IPS DF 6.9 (cell line): ENCODE measurements at places on chromosomes 6 and 20.

DNA sequence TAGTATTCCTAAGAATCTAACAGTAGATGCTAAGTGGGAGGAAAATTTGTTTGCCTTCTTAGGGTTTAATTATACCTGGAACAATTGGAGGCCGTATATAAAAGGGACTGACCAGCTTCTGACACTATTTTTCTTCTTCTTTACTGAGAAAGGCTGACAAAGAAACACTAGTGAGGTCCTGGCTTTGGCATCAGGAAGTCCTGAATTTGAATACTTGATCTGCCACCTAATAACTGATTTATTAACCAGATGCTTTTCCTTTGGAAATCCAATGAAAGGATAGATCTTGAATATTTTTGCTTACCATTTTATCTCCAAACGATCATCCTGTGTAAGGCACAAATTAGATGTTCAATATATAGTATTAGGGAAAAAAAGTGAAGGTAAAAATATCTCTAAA is 382.5 kb downstream of the CENPW start:
- H3K36me3 ChIP-seq: no peaks in the 10 kb centered on the region
- no peak for DNase-seq
- H3K4me1 ChIP-seq: no peaks in the 10 kb centered on the region

GRCh38 chr6:64679416-64679815 is 1027.6 kb downstream of the EYS start:
- H3K4me3 ChIP-seq: no peak overlapping the region
- H3K4me1 ChIP-seq: no peaks in the 10 kb centered on the region
- no peaks in the 10 kb centered on the region for H3K27me3 ChIP-seq
- DNase-seq: no peak

- peak overlapping the region; percentile 14; the same call in 1 of the 2 replicates for H3K4me3 ChIP-seq
- no peak for DNase-seq
- no peak overlapping the region for H3K27ac ChIP-seq
- H3K4me1 ChIP-seq: peaks cover 4% of the 10 kb centered on the region
- H3K36me3 ChIP-seq: no peaks in the 10 kb centered on the region
These were observed 227.7 kb upstream of the RNF24 start for GRCh38 chr20:4243071-4243470.

- no peak overlapping the region for H3K4me3 ChIP-seq
- DNase-seq: no peak
- H3K27me3 ChIP-seq: no peaks in the 10 kb centered on the region
- no peaks in the 10 kb centered on the region for H3K4me1 ChIP-seq
These were observed 815.8 kb downstream of the MAFB start for GRCh38 chr20:39873286-39873685.

DNA sequence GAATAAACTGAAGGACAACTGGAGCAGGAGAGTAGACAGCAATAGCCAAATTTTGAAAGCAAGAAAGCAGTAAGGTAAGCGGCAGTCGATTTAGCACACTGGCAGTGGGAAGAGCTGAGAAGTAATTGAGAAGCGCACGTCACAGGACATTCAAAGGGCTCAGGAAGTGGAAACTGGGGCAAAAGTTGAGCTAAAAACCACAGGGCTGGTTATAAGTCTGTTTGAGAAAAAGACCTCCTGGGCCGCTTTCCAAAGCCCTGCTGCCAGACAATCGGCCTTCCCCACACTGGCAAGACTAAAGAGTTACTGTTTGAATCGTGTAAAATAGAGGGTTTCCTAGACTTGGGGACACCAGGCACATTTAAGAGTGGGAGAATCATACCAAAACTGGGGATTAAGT is 161.4 kb downstream of the DNAH8 start:
- no peaks in the 10 kb centered on the region for H3K36me3 ChIP-seq
- no peaks in the 10 kb centered on the region; the same call in 1 of the 2 replicates for H3K4me1 ChIP-seq
- no peaks in the 10 kb centered on the region for H3K27me3 ChIP-seq
- H3K27ac ChIP-seq: no peak overlapping the region
- H3K4me3 ChIP-seq: no peak overlapping the region

DNA sequence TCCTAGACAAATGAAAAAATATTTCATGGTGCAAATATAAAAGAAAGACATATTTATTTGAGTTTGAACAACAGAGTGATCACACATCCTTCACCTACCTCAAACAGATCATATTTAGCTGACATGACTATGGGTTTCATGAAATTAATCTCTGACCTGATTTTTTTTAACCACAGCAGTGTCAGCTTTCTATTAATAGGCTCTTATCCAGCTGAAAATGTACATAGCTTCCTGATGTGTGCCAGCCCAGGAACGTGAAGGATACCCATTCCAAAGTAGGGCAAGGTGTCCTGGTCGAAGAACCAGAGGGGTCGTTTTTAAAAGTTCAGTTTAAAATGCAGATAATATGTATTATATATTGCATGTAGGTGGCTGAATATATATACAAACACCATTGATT is 19.8 kb downstream of the TRDN start:
- no peak overlapping the region for H3K4me3 ChIP-seq
- DNase-seq: no peak

DNA sequence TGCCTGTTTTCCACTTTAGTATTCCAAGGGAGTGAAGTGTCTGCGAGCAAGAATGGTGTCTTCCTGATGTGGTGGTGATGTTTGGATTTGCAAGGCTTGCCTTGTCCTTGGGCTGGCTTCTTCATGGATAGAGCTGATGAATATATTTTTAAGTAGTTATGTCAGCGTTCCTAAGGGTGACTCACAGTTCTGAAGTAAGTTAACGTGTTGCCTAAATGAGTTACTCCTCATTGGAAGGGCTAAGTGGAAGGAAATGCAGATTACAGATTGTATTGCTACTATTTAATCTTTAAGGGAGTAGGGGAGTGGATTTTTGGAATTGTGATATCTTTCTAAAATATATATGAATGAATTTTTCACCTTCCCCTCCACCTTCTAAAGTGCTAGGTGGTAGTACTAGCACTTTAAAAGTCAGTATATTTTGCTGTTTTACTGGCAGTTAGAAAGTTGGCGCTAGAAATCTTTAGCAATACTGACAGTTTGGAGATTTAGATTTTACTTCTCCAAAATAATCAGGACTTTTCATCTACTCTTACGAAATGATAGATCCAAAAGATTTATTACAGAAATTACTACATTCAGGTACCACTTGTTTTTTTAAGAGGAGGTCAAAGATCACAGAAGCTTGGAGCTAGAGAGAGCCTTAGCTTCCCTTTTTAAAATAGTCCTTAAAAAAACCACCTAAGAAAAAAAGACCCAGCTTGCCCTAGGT is 197.4 kb downstream of the JARID2 start:
- H3K27ac ChIP-seq: no peak overlapping the region
- no peak for DNase-seq
- H3K36me3 ChIP-seq: no peaks in the 10 kb centered on the region
- H3K4me1 ChIP-seq: peaks cover 19% of the 10 kb centered on the region
- no peaks in the 10 kb centered on the region for H3K27me3 ChIP-seq

DNA sequence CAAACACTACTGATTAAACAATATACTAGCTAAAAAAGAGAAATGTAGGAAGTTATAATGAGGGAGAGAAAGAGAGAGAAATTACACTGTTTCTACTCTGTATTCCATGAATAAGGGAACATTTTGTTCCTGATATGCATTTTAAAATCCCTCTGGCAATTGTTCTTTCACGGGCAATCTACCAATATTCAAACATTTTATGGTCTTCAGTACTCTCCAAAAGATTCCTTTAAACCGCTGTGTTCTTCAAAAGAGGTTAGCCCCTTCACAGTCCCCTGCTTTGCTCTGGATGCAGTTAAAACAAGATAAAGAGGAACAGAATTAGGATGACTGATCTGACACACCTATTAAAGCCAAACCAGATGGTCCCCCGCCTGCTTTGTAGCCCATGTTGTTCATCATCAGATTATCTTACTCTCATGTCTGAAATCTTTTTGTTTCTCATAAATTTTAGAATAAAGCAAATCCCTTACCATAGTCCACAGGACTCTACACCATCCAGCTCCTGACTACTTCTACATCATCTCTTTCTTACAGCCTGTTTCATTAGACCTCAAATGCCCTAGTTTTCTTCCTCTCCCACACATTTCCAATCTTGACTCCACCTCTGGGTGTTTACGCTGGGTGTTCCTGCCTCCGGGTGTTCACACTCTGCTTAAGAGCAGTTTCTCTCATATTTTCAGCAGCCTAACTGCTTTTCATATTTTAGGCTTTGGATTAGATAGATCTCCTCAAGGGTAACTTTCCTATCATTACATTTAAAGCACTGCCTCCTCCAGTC is 399.7 kb downstream of the COL12A1 start:
- H3K27me3 ChIP-seq: no peaks in the 10 kb centered on the region
- no peak overlapping the region for H3K27ac ChIP-seq
- no peak for DNase-seq
- H3K4me1 ChIP-seq: no peaks in the 10 kb centered on the region
- H3K4me3 ChIP-seq: no peak overlapping the region
- no peaks in the 10 kb centered on the region for H3K36me3 ChIP-seq

DNA sequence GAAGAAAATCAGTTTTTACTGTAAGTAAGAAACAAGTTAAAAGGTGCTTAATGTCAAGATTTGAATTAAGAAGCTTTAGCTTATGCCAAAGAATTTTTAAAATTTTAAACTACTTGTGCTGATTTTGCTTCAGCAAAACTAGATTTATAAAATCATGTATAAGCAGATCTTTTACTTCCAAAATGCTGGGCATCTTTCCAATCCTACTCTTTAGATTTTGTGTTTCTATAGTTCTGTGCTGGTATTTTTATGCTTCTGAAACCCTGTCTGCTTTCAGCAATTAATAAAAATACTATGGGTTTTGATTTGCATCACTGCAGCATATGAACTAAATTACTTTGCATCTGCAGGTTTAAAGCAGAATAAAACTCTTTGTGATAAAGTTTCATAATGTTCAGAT is 238.6 kb upstream of the RNF217 start:
- H3K4me1 ChIP-seq: no peaks in the 10 kb centered on the region
- no peak overlapping the region for H3K4me3 ChIP-seq
- H3K36me3 ChIP-seq: no peaks in the 10 kb centered on the region
- H3K27ac ChIP-seq: no peak overlapping the region

DNA sequence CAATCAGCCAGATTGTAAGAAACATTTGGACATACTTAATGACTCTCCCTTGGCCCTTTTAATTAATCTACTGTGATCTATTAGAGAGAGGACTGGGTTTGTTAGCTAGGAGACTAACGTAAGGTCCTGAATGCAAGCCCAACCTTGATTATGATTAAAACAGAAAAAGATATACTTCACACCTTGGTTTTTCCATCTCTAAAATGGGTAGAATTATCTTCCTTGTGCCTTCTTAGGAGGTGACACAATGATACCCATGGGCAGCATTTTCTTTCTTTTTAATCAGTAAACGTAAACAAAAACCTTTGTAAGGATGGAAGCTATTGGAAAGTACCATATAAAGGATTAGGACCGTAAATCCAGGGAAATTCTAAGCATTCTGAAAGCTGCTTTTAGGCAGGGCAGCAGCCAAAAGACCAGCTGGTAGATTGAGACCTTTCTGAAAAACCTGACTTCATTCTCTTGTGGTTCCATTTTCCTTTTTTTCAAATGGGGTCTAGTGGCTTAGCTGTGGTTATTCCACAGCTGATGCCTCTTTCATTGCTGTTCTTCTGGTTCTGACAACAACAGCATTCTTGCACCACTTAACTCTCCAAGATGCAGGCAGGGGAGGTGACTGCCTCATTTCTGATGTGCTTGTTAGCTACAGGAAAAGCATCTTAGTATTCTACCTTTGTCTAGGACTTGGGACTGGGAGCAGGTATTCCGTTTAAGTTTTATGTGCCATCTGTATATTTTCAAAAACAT is 27.4 kb downstream of the RREB1 start:
- H3K27me3 ChIP-seq: no peaks in the 10 kb centered on the region
- no peaks in the 10 kb centered on the region for H3K36me3 ChIP-seq
- H3K27ac ChIP-seq: no peak overlapping the region

- no peaks in the 10 kb centered on the region for H3K36me3 ChIP-seq
- no peak overlapping the region for H3K27ac ChIP-seq
- H3K4me1 ChIP-seq: no peaks in the 10 kb centered on the region; the same call in 1 of the 2 replicates
These were observed 42.9 kb upstream of the FAM83D start for GRCh38 chr20:38883081-38883980.

DNA sequence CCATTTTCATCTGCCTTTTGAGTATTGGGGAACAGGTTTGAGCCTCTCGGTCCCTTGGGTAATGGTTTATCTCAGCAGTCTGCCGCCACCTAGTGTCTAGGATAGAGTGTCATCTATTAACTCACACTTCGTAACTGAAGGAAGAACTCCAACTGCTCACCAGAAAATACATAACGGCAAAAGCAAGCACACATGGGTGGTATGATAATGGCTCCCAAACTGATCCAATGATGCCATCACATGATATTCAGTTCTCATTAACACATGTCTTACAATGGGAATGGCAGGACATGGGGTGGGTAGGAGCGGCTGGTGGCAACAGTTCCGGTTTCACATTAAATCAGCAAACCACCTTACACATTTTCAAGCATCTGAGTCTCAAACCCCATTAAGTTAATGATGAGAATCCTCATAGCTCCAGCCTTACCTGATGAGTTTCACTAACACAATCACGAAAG is 110.7 kb upstream of the PHACTR1 start:
- no peak overlapping the region for H3K4me3 ChIP-seq
- peak; percentile 47 for DNase-seq
- H3K27ac ChIP-seq: no peak overlapping the region
- H3K27me3 ChIP-seq: no peaks in the 10 kb centered on the region
- H3K36me3 ChIP-seq: no peaks in the 10 kb centered on the region

DNA sequence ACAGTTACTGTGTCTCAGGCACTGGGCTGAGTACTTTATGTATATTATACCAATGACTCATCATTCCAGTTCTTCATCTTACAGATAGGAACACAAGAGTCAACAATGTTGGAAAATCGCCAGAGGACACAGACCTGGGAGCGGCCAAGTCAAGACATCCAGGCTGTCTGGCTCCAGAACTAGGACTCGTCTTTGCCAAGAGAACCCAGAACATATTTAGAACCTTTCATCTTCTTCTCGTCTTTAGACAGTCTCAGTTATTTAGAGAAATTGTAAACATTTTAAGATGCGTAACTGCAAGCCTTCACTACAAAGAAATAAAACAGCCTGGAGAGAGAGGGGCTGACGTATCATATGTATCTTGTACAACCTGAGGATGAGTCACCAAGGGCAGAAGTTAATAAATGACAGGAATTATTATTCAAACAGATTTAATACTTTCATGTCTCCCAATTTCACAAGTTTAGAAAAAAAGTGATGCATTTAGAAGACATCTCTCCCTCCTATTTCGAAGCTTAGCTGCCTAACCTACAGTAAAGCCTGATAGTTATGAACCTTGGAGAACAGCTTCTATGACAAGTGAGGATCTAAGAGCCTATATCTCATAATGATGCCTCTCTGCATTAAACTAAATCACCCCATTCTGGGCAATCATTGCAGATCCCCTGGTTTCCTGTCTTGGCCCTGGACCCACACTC is 43.4 kb downstream of the SLC22A3 start:
- no peak overlapping the region for H3K27ac ChIP-seq
- no peak for DNase-seq
- H3K4me1 ChIP-seq: no peaks in the 10 kb centered on the region
- H3K36me3 ChIP-seq: no peaks in the 10 kb centered on the region
- no peaks in the 10 kb centered on the region for H3K27me3 ChIP-seq

DNA sequence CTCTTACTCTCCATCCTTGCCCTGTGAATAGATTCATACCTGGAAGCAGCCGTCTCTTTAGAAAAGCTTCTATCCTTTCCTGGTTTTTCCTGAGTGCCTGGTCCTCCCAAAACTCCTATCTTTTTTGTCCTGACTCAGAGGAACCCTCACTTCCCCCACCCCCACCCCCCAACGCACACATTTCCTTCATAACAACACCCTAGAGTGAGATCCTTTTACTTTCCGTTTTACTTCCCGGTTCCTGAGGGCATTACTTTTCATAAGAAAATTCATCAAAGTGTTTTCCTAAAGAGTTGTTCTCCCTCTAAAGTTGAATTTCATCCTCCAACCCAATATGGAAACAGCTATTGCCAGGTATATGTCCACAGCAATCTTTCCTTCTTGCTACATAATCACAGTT is 327.0 kb downstream of the NRN1 start:
- no peak for DNase-seq
- no peaks in the 10 kb centered on the region for H3K4me1 ChIP-seq
- H3K4me3 ChIP-seq: no peak overlapping the region
- peaks cover 3% of the 10 kb centered on the region; the same call in 1 of the 2 replicates for H3K36me3 ChIP-seq
- H3K27ac ChIP-seq: no peak overlapping the region
